Stimulated activated CD4-positive, alpha-beta T cell treated with anti-CD3 and anti-CD28 coated beads, Interleukin-1b, Interleukin-23, amount 100 ng/mL, for 1 hour (primary cell): ENCODE measurements at places on chromosomes 1 and 21.

DNA sequence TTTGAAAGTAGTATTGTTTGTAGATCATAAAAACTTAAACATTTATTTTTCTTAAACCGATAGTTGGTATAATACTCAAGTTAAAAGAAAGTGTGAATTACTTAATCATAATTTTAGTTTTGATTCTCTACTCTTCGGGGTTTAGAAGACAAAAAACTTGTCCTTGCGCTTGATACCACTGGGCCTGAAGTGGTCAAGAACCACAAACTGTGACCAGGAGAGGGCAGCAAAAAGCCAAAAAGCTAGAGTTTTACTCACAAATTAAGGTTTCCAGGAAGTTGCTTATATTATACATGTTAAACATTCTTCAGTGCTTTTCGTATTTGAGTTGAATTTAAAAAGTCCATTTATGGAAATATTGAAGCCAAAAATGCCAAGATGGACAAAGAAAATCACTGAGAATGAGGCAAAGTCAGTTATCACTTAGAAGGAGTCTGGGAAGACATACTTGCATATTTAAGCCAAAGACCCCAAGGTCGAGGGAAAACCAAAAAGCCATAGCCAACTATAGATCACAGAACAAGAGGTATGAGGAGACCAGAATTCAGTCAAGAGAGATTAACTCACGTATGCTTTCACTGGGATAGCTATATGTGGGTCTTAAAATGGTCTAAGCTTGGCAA is 34.2 kb downstream of the EFCAB7 start:
- no peak for DNase-seq

- no peak for DNase-seq
Observed at GRCh38 chr1:163357378-163357777, 35.6 kb downstream of the NUF2 start.

GRCh38 chr21:46600978-46601377 is 3.9 kb downstream of the S100B start:
- no peak for DNase-seq

DNA sequence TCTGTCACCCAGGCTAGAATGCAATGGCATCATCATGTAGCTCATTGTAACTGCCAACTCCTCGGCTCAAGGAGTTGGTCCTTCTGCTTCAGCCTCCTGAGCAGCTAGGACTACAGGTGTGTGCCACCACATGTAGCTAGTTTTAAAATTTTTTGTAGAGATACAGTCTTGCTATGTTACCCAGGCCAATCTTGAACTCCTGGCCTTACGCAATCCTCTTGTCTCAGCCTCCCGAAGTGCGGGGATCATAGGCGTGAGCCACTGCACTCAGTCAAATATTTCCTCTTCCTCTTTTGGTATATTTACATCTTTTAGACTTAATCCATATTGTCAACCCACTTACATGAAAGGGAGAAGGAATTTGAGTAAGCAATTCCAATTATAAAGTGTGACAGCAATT is 121.1 kb downstream of the EVI5 start:
- DNase-seq: no peak

DNA sequence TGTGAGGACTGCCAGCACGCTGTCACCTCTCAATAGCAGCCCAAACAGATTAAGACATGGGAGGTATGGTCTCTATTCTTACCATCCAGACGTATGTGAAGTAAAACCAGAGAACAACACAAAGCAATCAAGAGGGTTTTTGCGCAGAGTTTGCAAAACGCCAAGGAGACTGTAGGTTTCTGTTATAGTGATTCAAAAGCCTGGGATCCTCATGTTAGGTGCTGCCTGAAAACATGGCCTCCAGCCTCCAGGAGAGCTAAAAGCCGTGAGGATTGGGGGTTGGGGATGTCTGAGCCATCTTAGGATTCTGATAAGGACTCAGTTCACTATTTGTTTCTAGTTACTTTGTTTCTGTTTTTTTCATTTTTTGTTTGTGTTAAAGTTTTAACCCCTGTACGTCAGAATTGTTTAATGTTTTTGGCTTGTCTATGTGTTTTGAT is 4.2 kb upstream of the CCT8 start:
- no peak for DNase-seq

DNA sequence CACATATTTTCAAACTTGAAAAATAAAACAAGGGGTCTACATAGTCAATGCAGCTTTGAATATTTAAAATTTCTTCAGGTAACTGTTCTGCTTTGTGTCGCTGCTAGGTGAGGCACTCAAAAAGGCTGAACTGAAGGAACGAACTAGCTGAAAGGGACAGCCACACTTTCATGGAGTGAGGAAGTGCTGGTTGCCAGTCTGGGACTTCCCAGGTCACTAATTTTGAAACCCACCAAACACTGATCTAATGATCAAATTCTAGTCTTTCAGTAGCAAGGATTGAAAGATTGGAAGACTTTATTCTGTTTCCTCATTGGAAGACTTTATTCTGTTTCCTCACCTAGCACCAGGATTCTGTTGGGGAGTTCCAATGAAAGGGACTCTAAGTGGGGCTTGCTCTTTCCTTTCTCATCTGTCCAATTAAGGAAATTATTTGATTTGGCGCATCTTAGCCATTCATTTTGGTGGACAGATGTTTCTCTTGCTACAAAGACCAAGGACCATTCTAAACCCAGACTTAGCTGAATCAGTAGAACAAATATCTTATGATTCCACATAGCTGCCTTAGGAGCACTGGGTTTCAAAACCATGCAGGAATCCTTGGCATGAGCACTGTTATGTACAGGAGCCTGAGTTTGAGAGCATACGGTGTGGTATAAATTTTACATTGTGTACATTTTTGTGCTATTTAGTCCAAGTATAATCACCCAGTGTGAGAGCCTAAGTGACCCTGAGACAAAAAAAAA is 10.9 kb upstream of the ARID1A start:
- DNase-seq: no peak

GRCh38 chr1:109613361-109614147 is 5.9 kb downstream of the GNAT2 start:
- DNase-seq: no peak

DNA sequence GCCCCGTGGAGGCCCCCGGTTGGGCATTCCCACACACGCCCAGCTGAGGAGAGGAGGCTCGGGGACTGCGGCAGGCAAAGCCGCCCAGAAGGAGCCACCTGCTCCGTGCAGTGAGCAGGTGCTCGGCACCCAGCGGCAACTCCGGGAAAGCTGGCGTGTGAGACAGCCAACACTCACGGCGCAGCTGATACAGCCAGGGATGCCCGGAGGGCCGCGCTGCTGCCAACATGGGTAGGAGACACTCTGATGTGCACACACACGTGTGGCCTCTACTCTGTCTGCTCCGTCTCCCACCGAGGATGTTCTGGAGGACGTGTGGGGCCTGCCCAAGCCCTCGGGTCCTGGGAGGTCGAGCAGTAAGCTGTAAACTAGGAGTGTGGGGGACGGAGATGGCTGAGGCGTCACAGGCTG is 12.9 kb downstream of the MORN1 start:
- DNase-seq: no peak

GRCh38 chr1:16241221-16241708 is 4.3 kb upstream of the CPLANE2 start:
- DNase-seq: no peak

- no peak for DNase-seq
Observed at GRCh38 chr1:6208723-6209660, 3.1 kb downstream of the RNF207 start.

DNA sequence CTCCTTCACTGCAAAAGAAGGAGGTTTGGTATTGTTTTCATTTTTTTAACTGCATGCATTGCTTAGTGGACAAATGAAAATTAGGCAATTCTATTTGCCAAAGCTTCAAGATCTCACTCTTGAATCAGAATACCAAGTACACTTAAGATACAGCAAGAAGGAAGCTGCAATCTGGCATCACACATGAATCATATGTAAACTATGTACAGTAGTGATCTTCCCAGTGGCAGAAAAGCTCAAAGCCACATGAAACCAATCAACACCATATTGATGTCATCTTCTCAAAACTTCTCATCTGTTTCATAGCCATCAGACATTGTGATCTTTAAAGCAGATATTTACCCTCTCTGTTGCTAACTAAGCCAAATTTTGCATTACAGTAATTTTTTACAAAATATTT is 550.1 kb downstream of the LTN1 start:
- DNase-seq: no peak

DNA sequence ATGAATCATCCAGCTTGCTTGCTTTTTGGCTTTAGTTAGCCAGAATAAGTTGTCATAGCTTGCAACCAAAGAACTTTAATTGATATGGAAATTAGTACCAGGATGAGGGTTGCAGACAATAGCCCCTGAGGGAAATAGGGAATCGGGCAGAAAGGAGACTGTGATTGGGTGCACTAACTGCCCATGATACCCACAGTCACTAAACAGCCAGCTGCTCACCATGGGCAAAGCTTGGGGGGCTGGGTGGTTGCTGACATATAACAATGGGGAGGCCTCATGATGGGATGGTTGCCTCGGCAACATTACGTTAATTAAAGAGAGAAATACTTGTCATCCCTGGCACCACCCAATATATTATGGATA is 17.8 kb upstream of the PLA2G2E start:
- no peak for DNase-seq

GRCh38 chr1:109084563-109085517 is 5.7 kb upstream of the TMEM167B start:
- no peak for DNase-seq

DNA sequence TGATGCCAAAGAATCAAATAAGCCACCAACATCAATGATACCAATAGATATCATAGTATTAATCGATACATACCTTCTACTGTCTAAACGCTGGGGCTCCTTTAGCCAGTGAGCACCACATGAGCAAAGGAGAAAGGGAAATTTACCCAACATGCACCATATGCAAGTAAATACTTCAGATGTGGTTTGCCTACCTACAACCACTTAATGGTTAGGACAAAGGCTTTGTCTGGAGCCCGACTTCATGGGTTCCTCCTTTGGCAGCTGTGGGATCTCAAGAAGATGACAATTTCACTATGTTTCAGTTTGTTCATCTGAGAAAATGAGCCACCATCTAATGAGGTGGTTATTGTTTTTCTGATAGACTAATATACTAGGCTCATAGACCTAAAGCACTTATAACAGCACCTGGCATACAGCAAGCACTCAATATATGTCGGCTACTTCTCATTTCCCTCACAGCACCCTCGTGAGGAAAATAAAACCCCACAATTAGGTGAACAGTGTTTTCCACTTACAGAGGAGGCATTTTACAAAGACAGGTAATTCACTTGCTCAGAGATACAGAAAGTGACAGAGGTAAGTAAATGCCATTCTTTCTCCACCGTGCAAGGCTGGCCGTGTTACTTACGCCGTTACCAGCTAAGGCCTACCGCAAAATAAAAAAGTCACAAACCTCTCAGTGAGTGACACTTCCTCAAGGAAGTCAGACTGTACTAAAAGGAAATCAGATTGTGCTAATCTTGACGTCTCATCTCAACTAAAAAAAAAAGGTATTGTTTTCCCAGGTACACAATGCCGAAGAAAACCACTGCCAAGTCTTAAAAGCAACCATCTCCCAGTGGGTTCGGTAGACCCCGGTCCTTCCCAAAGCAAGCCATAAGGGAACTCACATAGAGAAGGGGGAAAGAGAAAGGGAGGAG is 1.6 kb downstream of the TTC13 start:
- DNase-seq: no peak

DNA sequence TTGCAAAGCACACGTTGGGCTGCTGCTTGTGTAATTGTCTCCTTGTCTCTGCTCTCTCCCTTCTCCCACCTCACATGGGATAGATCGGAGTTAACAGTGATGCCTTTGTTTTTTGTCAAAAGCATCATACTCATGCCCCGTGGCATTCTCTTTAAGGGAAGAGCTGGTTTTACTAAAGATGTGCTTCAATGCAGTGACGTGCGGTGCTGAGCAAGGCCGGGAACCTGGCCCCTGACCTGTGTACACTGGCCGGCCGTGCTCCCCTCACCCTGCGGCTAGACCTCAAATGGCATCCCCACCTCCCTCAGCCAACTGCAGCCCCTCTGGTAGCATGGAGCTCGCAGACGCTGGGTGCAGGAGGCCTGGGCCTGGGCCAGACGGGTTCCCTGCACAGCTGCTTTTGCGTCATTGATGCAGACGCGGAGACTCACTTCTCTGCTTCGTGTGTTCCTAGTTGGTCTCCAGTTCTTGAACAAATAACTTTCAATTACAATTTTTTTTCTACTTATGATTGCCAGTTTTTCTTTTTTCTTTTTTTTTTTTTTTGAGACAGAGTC is 19.9 kb downstream of the AGPAT3 start:
- no peak for DNase-seq

DNA sequence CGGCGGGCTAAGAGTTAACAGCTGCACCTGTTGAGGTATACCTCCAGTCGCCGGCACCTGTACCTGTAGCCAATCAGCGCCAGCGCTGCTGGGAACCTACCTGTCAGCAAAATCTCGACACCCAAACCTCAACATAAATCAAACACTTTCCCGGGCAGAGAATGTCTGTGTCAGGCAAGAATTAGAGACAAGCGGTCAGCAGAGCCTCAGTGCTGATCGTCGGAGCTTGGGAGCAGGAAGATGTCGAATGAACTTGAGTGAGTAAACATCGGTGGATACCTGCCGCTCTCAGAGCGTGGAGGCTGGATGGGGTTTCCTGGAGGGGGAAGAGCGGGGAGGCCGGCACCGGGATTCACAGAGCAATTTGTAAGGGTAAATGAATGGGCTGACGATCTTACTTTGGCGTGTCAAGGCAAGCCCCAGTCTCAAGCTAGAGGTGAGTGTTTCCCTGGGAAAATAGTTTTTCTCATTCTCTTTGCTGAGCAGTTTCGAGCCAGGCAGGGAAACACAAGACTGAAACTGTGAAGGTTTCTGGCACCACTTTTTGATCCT is at the start of gene GRHL3:
Gene GRHL3, plus strand, starts transcription at position 46 of the 552 bp plus-strand sequence. Its CDS starts 195 bp downstream, at position 241.
- DNase-seq: no peak

GRCh38 chr1:159921251-159921650 is 4.1 kb downstream of the TAGLN2 start:
- DNase-seq: no peak

GRCh38 chr1:197126691-197127090 is 19.8 kb downstream of the ASPM start:
- DNase-seq: no peak

- no peak for DNase-seq
Observed at GRCh38 chr1:47682198-47682597, 244.4 kb downstream of the FOXD2 start.

- no peak for DNase-seq
Observed at GRCh38 chr1:207034998-207035397, 2.4 kb upstream of the C1orf116 start.

DNA sequence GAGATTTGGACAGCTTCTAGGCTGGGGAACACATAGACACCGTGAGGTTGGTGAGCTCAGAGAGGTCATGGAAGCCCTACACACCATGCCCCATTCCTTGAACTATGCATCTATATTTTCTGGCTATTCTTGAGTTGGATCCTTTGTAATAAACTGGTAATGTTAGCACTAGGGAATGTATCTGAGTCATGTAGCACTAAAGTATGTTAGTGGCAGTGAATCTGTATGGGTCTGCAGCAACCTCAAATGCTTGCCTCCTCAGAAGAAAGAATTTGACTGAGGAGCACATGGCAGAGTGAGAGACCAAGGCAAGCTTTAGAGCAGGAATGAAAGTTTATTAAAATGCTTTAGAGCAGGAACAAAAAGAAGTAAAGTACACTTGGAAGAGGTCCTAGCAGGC is 43.7 kb upstream of the LRRC7 start:
- DNase-seq: no peak

GRCh38 chr1:23111600-23112535 is 56.8 kb downstream of the LUZP1 start:
- DNase-seq: no peak
